ENCODE measurements at places on chromosomes 1 and 21. TPM values are rescaled to one million over a fixed set of nuclear protein-coding genes. Genes with fewer than 3 reads are reported as not detected.

- no peak for DNase-seq
These were observed 18.8 kb downstream of the AVPR1B start for GRCh38 chr1:206098242-206098919.

AGMAT gene
- 0.82 TPM for total RNA-seq

GRCh38 chr1:52216907-52217458 lies 75.1 kb downstream of the ZFYVE9 start:
- DNase-seq = no peak

GRCh38 chr1:87760155-87760554 lies 431.5 kb downstream of the LMO4 start:
- DNase-seq = no peak

OSBPL9 gene
- 78.7 TPM for total RNA-seq

DNA sequence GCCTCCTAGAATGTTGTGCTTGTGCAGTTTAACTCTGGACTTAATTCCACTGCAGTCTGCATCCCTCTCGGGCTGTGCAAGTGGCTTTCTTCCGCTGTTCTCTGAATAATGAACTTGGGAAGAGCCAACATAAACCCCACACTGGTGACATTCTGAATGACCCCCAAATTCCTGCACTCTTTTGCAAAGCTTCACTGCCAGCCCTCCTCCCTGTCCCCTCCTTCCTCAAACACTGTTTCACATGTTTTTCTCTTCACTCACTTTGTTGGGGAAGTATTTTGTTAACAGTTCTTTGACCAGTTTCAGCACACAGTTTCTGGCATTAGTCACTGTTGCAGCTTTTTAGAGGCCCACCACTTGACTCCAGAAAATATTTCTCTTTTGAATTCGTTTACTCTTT lies 39.7 kb downstream of the GNG12 start:
- no peak for DNase-seq

DOP1B gene
- total RNA-seq = 50.1 TPM

DNA sequence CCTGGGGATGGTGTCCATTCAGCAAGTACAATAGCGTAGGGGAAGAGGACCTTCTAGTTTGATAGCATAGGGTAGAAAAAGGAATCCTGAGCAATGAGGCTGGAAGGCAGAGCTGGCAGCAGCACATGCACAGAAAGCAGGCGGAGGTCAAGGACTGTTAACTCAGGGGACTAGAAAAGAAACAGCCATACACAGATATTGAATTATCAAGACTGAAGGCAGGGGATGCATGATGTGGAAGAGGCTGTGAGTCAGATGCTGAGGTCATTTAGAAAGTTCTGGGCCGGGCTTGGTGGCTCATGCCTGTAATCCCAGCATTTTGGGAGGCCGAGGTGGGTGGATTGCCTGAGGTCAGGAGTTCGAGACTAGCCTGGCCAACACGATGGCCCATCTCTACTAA lies 65.6 kb downstream of the OPTC start:
- DNase-seq = no peak

DNA sequence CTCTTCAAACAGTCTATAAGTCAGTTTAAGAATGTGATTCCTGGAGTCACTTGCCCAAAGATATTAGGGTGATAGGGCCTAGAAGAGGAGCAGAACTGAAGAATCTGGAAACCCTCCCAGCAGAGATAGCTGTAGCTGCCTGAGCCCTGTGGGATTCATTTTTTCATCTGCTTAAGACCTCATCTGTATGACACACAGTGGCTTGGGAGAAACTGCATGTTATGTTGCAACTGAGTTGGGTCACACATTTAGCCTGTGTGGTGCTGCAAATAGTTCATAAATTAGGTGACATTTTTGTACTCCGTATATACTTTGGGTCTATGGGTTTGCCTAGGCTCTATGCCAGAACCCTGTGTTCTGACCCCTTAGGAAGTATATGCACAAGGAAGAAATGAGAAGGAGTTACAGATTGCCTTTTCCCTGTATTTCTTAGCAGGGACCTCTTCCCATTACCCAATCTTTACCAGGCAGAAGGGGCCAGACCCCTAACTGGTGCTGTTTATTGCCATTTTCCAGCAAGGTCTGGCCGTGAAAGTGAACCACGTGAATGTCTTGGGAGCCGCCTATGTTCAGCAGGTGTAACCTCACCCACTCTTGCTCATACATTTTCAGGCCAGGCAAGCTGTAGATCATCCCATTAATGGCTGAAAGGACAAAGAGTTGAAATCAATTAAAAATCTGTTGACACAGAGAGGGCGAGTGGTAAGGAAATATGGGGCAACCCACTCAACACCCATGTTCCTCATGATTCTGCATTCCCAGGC lies 41.9 kb upstream of the SLC19A2 start:
- no peak for DNase-seq

GRCh38 chr1:157105988-157106812 lies 6.6 kb upstream of the ETV3L start:
- DNase-seq = peak; percentile 49

FCRL1 gene
- total RNA-seq = not detected

ZNF670 gene
- 25.3 TPM for total RNA-seq

DNA sequence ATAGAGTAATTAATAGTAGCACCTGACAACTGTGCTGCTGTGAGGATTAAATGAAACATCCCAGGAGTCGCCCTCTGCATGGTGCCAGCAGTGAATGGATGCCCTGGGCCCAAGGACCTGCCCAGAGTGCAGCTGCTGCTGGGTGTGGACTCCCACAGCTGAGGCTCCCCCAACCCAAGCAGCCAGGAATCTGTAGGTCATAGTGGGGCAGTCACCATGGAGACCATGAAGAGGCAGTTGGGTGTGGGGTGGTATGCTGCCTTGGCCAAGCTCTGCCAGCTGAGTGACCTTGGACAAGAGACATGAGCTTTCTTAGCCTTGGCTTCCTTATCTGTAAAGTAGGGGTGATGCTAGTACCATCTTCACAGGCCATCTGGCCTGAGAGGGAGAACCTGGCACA lies 9.4 kb downstream of the OLIG2 start:
- DNase-seq = no peak

- no peak for DNase-seq
These were observed 60.7 kb upstream of the PAX7 start for GRCh38 chr1:18569811-18570545.

- no peak for DNase-seq
These were observed 145.5 kb upstream of the NRIP1 start for GRCh38 chr21:15210235-15210678.

DNA sequence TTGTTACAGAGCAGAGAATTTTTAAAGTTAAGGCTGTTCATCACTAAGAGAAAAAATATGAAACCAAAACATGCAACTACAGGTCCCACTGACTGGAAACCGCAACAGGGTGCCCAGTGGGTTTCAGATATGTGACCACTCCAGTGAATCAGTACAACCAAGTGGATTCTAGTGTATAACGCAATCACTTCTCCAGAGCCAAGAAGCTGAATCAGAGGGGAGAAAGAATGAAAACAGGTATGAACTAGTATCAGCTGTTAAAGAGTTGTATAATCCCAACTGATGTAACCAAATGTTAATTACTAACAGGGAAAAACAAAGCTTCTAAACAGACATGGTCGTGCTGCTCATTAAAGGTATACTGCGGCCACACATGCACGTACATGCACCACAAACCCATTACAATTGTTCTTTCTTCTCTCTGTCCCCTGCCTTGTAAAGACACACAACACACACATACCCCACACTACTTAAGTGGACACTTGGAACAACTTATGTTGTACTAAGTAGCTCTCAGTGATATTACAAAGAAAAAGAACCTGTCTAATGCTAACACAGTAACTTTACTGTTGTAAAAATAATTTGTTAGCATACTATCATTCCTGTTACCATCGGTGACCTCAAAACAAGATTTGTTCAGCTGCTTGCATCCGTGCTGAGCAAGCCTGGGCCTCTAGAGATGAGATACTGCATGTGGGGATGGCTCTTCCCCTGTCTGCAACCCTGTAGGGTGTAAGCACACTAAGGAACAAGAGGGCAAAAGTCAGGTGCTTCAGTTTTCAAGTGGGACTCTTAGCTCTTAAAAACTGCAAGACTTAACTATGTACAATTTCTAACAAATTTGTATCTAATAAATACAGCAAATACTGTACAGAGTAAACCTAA lies 74.2 kb downstream of the PTPN14 start:
- DNase-seq = no peak

Measured in frontal cortex (tissue), 4 donors.